NCI-H446 treated with DMSO at 0.1 percent for 48 hours (cell line): ENCODE measurements at places on chromosomes 6 and 20.

DNA sequence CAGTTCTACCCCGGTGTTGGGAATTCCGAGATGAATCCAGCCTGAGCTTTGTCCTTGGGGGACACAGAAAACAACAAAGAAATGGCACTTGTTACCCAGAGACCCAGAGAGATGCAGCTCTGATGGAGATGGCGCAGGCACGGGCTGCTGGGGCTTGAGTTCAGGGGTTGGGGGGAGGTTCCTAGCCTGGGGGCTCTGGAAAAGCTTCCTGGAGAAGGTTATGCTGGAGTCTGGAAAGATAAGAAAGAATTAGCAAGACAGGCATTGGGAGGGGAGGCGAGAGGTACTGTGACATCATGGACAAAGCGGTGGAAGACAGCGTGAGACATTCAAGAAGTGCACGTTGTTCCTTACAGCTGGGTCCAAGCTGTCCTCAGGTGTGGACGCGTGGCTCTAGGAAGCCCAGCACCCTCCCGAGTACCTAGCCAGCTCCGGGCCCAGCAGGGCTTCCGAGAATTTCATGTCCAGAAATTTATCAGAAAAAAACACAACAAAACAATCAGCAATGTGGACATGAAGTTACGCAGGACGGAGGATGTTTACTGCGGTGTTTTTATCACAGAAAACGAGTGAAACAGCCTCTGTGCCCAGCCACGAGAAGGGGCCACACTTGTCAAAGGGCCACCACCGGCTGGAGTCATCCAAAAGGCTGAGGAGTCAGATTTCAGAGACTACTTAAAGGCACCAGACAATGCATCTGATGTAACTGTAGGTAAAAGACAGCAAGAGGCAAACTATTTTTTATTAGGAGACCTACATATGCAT, 39.5 kb downstream of the C20orf203 start:
- no peak for DNase-seq

DNA sequence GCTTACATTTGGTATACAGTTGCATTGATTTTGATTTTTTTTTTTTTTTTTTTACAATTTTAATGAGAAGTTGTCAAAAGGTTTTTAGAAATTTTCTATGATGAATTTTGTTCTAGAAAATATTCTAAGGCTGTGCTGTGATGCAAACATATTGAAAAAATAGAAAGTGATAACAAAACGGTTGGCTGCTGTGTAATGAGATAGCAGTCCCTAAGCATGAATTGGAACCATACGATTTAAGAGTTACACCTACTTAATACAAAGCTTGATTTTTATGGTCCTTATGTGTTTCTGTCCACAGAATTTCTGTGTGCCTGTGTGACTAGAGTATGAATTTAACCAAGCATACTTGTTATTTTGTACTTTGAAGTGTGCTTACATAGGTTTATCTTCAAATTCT, 12.1 kb downstream of the HIVEP1 start:
- DNase-seq, result no peak

DNA sequence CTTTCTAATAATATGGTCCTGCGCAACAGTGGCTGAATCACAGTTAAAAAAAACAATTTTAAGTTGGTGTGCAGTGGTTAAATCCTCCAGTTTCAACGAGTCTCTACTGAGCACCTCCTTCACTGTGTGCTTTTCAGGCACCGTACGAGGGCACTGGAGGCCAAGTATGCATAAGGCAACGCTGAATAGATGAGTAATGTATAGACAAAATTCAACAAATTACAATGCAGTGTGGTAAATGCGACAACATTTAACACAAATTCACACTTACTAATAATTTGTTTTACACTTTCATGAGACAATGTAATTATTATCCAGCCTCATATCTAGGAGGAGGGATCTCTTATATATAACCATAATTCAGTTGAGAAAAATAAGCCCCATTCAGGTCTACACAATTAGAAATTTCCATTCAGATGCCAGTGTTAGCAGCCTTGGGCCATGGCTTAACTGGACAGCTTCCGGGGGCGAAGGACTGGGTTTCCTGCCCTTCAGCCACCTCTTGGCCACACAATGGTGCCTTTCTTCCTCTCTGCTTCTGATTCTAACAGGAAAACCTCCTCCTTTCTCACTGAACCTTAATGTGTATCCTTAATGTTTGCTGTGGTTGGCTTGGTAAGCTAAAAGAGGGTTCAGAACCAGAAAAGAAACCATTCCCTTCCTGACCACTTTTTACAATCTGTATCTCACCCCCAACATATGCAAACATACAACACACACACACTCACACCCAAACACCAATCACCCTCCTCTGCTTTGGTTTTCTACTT, 51.9 kb downstream of the B4GALT5 start:
- no peak for DNase-seq

- DNase-seq, result no peak
Measured at GRCh38 chr6:56580271-56580670, 62.4 kb downstream of the DST start.

DNA sequence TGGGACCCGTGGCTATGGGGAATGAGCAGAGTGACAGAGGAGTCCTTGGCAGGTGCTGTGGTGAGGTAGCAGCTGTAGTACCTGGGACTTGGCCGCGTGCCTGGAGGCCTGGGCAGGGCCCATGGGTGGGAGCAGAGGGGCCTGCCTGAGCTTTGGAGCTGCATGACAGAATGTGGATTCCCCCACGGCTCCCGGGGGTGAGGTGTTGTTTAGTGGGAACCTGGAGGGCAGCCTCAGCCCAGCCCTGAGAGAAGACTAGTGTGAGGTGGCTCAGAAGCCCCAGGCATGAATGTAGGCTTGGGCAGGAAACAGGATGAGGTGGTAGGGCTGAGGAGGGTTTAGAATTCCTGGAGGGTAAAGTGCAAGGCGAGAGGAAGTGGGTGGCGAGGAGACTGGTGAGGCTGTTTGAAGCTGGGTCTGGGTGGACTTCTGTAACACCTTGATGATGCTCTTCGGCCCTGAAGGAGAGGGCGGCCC, 86.5 kb upstream of the SCP2D1 start:
- no peak for DNase-seq

GRCh38 chr6:168835991-168836390, 395.0 kb downstream of the SMOC2 start:
- no peak for DNase-seq
